Body of pancreas (tissue), 4 donors: ENCODE measurements at places on chromosomes 7 and 10. TPM values are rescaled to one million over a fixed set of nuclear protein-coding genes. Genes with fewer than 3 reads are reported as not detected.

- H3K4me1 ChIP-seq = no peaks in the 10 kb centered on the region
- H3K4me3 ChIP-seq = no peak overlapping the region
- H3K27ac ChIP-seq = no peak overlapping the region
- H3K36me3 ChIP-seq = no peaks in the 10 kb centered on the region
Measured at GRCh38 chr10:130395248-130395936, 259.2 kb downstream of the GLRX3 start.

GRCh38 chr7:70301673-70302185 lies 703.5 kb downstream of the AUTS2 start:
- DNase-seq = no peak
- no peak overlapping the region for H3K27ac ChIP-seq
- no peak overlapping the region for H3K4me3 ChIP-seq
- H3K27me3 ChIP-seq = no peaks in the 10 kb centered on the region

DNA sequence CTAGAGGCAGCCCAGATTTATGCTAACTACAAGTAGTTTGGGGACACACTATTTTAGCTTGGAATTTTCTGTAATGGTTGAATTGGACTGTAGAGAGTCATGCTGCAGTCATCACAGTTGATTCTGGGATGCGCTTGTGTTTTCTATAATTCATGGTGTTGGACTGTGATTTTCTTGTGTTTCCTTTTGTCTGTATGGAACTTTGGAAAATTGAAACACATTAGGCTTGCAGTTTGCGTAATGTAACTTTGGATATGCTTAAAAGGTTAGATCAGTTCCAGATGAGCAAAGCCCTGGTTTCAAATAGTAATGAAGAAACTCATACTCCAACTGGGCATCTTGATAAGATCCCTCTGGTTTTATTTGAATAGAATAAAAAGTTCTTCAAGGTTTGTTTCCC lies 502.2 kb downstream of the ARL4A start:
- no peaks in the 10 kb centered on the region for H3K27me3 ChIP-seq
- no peak for DNase-seq
- H3K4me1 ChIP-seq = no peaks in the 10 kb centered on the region
- H3K27ac ChIP-seq = no peak overlapping the region
- H3K36me3 ChIP-seq = no peaks in the 10 kb centered on the region

GRCh38 chr7:77631820-77632219 lies 64.4 kb upstream of the RSBN1L start:
- no peak overlapping the region for H3K27ac ChIP-seq
- no peaks in the 10 kb centered on the region for H3K27me3 ChIP-seq
- no peak overlapping the region for H3K4me3 ChIP-seq
- peaks cover 8% of the 10 kb centered on the region for H3K4me1 ChIP-seq
- no peaks in the 10 kb centered on the region for H3K36me3 ChIP-seq

DNA sequence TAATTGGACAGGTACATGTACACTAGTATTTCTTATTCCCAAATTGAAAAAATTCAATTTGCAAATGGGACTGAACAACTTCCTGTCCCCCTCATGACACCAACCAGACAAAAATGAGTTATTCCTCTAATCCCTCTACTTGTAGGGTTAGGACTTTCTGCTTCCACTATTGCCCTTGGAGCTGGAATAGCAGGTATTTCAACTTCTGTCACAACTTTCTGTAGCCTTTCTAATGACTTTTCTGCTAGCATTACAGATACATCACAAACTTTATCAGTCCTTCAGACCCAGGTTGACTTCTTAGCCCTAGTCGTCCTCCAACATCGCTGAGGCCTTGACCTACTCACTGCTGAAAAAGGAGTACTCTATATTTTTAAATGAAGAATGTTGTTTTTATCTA lies 6.4 kb downstream of the CYP3A7 start:
- no peaks in the 10 kb centered on the region for H3K27me3 ChIP-seq
- H3K36me3 ChIP-seq = no peaks in the 10 kb centered on the region
- no peak overlapping the region for H3K4me3 ChIP-seq
- peak overlapping the region; percentile 41 for H3K27ac ChIP-seq
- no peak for DNase-seq

GRCh38 chr7:32144676-32145075 lies 74.5 kb upstream of the PDE1C start:
- no peaks in the 10 kb centered on the region for H3K27me3 ChIP-seq
- no peaks in the 10 kb centered on the region for H3K36me3 ChIP-seq
- no peak overlapping the region for H3K27ac ChIP-seq
- no peaks in the 10 kb centered on the region for H3K4me1 ChIP-seq
- H3K4me3 ChIP-seq = no peak overlapping the region

DNA sequence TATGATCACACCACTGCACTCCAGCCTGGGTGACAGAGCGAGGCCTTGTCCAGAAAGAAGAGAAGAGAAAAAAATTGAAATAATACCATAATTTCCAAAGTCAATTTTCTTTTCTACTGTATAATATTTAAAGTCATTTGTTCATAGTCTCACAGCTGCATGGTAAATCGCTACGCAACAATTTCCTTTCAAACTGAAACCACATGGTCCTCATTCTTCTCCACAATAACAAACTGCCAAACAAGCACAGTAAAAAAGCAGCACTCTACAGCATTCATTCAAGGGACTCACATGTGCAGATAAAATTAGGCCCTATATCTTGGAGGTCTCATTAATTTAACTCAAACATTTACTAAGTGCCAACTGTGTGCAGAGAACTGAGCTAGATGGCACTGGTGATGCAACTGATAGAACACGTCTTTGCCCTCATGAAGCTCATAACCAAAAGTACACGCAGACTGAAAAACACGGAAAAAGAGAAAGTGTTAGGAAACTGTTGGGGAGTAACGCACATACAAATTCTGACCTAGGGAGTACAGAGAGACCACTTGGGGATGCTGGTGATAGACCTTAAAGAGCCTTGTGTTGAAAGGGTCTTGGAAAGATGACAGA lies 68.4 kb upstream of the SRRM3 start:
- no peak for DNase-seq
- H3K27me3 ChIP-seq = no peaks in the 10 kb centered on the region
- no peaks in the 10 kb centered on the region for H3K4me1 ChIP-seq
- no peak overlapping the region for H3K4me3 ChIP-seq
- H3K36me3 ChIP-seq = no peaks in the 10 kb centered on the region

DNA sequence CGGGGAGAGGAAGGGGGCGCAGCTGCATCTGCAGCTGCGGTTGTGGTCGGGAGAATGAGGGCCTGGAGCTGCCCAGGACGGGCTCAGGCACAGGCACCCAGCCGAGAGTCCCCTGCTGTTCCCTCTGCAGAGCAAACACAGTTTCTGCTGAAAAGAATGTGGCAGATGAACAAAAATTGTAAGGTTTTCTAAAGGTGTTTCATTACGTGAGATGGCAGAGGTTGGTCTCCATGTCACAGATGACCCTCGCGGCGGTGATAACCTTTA lies 456.2 kb downstream of the DNAJB6 start:
- H3K4me1 ChIP-seq = no peaks in the 10 kb centered on the region
- no peak overlapping the region for H3K4me3 ChIP-seq
- H3K36me3 ChIP-seq = no peaks in the 10 kb centered on the region
- no peak for DNase-seq

- H3K36me3 ChIP-seq = no peaks in the 10 kb centered on the region
- H3K27ac ChIP-seq = peak overlapping the region; percentile 49
Measured at GRCh38 chr10:112955582-112956421, 5.8 kb downstream of the TCF7L2 start.

DNA sequence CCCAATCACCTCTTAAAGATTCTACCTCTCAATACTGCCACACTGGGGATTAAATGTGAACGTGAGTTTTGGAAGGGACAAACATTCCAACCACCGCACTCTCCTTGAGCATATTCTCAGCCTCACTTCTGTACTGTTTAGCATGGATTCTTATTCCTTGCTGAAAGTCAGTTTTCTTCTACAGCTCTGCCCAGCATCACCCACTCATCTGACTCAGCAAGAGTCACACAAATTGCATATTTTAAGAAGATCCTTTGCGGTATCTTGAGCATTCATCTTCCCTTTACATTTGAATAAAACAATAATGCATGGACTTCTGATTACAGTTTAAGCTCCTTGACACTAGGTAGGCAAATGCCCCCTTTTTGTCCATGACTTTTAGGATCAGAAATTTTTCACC lies 251.6 kb upstream of the MKLN1 start:
- H3K27me3 ChIP-seq = no peaks in the 10 kb centered on the region
- no peak for DNase-seq
- H3K4me3 ChIP-seq = no peak overlapping the region
- H3K4me1 ChIP-seq = peaks cover 32% of the 10 kb centered on the region
- no peak overlapping the region for H3K27ac ChIP-seq

DNA sequence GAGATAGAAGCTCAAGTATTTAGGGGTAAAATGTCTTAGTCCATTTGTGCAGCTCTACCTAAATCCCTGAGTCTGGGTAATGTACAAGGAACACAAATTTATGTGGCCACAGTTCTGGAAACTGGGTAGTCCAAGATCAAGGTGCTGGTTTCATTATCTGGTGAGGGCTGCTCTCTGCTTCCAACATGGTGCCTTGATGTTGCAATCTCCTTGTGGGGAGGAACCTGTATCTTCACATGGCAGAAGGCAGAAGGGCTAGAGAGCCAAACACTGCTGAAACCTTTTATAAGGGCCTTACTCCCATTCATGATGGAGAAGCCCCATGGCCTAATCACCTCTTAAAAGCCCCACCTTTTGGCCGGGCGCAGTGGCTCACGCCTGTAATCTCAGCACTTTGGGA lies 8.7 kb upstream of the BAZ1B start:
- H3K36me3 ChIP-seq = no peaks in the 10 kb centered on the region
- H3K27ac ChIP-seq = no peak overlapping the region
- no peak for DNase-seq
- H3K4me3 ChIP-seq = no peak overlapping the region
- no peaks in the 10 kb centered on the region for H3K27me3 ChIP-seq
- no peaks in the 10 kb centered on the region for H3K4me1 ChIP-seq

DNA sequence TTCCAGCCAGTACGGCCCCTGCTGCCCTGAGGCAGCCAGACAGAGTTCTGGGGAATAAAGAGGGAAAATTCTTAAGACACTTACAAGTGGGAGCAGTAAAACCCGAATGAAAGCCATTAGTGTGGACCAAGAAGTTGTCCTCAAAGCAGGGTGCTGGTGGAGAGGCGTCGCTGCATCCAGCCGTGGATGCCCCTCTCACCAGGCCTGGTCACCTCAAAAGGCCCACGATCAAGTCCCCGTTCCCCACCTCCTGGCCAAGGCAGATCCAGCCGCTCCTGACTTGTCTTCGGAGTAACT lies 656 bp downstream of the VSTM4 start:
- no peak for DNase-seq
- no peak overlapping the region for H3K27ac ChIP-seq
- no peaks in the 10 kb centered on the region for H3K27me3 ChIP-seq
- H3K4me1 ChIP-seq = peaks cover 6% of the 10 kb centered on the region
- H3K36me3 ChIP-seq = no peaks in the 10 kb centered on the region
- no peak overlapping the region for H3K4me3 ChIP-seq

DNA sequence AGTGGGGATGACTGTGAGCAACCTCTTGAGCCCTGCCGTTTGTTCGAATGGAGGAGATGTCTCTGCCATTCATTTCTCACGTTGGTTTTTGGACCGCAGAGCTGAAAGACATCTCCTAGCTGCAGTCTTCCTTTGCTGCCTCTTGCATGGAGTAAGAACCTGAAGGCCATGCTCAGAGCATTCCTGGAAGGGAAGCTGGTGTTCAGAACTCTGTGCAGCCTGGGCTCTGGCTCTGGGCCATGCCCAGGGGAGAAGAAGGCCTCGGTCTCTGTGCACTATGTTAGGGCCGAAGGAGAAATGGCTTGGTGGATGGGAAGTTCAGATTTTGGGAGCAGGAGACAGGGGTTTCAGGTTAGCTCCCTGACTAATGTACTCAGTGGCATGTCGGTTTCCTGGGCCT lies 22.9 kb downstream of the SFTPD start:
- H3K27me3 ChIP-seq = no peaks in the 10 kb centered on the region
- DNase-seq = no peak
- no peak overlapping the region for H3K4me3 ChIP-seq
- H3K4me1 ChIP-seq = peaks cover 8% of the 10 kb centered on the region
- H3K36me3 ChIP-seq = no peaks in the 10 kb centered on the region

GRCh38 chr7:95676691-95677090 lies 80.4 kb upstream of the PDK4 start:
- no peaks in the 10 kb centered on the region for H3K4me1 ChIP-seq
- no peak overlapping the region for H3K27ac ChIP-seq
- no peaks in the 10 kb centered on the region for H3K36me3 ChIP-seq
- no peak for DNase-seq
- H3K4me3 ChIP-seq = no peak overlapping the region

DNA sequence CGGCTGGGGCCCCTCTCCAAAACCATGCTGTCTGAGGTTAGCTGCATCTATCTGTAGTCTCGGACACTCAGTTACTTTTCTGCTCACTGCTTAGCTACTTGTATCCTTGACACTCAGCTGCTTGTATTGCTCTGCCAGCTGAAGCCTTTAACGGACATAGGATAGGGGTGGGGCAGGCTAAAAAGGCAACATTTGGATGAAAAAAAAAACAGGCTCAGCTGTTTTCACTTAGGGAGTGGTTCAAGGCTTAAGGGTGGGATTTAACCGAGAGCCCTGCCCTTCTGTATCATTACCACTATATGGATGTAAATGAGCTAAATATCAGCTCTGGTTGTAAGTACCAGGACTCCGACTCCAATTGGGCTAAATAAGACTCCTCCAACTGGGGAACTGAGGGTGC lies 28.6 kb downstream of the LSMEM1 start:
- H3K36me3 ChIP-seq = no peaks in the 10 kb centered on the region
- no peak overlapping the region for H3K27ac ChIP-seq
- no peaks in the 10 kb centered on the region for H3K4me1 ChIP-seq
- H3K27me3 ChIP-seq = no peaks in the 10 kb centered on the region

DNA sequence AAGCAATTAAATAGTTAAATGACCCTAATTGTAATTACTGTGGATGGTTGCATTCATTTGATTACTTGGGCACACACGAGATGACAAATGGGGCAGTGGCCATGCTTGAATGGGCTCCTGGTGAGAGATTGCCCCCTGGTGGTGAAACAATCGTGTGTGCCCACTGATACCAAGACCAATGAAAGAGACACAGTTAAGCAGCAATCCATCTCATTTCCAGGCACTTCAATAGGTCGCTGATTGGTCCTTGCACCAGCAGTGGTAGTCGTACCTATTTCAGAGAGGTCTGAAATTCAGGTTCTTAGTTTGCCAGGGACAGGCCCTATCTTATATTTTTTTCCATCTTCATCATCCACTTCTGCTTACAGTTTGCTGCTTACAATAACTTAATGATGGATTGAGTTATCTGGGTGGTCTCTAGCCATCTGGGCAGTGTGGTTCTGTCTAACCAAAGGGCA lies 8.3 kb downstream of the PCBD1 start:
- no peaks in the 10 kb centered on the region for H3K36me3 ChIP-seq
- H3K27ac ChIP-seq = no peak overlapping the region
- H3K27me3 ChIP-seq = no peaks in the 10 kb centered on the region

Gene CRTAC1
- total RNA-seq = 0.52 TPM
